ENCODE measurements at places on chromosomes 2 and 18.

DNA sequence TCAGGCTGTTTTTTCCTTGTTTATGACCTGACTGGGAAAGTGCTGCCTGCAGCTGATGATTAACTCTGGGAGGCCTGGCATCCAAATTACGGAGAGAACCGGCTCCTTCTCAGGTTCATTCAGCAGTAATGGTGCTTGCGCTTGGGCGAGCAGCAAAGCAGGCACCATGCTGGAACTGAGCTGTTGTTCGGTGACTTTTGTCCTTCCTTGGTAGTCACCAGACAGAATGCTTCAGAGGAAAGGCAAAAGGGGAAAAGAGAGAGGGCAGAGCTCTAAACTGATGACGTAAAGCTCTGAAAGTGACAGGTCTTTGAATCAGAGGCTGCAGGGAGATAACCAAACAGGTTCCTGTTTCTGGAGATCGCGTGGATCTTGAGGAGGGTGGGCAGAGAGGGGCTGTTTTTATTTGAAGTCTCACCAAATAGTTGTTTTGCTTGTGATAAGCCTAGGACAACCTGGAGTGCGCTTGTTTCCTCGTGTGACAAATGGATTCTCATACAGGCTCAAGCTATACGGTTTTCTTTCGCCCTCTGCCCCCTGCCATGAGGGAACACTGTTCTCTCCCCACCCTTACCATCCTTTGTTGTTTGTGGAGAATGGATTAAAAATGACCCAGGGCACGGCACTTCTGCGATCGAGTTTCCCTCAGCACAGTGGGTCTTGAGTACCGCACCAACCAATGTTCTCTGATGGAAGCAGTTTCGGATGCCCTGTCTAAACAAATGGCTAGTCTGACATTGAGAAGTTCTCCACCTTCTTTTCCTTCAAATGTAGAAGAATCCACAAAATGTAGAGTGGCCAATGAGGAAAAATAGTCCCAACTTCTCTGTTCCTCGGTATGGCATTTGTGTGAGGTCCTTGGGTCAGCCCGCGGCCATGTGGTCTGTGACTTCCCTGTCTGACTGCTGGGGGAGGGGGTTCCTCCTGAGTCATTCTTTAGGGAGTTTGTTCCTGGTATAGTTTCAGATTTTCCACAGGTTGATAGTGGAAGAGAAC, 1.3 kb downstream of the RASGRP3 start:
- no peak for DNase-seq

DNA sequence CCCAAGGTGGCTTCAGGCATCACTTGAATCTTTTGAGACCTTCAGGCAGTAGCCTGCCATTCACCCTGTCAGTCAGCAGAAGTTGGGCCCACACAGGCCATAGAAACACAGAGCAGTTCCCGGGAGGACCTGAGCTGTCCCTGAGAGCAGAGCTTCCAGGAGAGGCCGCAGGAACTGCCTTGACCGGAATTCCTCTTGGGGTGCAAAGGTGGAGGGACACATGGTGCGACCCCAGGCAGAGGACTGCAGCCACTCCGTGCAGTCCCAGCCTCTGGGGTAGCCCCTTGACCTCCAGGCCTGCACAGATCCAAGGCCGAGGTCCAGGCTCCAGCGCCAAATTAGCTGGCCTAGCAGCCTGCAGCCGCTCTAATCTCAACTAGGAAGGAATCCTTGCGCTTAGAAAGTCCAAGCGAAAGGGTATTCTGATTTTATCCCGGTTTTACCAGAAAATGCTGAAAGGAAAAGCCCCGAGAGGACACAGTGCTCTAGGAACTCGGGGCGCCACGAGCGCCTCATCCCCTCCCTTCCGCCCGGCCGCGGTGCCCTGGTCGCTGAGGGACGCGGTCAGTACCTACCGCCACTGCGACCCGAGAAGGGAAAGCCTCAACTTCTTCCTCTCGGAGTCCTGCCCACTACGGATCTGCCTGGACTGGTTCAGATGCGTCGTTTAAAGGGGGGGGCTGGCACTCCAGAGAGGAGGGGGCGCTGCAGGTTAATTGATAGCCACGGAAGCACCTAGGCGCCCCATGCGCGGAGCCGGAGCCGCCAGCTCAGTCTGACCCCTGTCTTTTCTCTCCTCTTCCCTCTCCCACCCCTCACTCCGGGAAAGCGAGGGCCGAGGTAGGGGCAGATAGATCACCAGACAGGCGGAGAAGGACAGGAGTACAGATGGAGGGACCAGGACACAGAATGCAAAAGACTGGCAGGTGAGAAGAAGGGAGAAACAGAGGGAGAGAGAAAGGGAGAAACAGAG, 5.4 kb downstream of the SIX2 start:
- DNase-seq = no peak

GRCh38 chr2:96119389-96119751, 3.0 kb upstream of the ADRA2B start:
- DNase-seq = peak; percentile 16

GRCh38 chr2:1713142-1713838, 31.0 kb downstream of the PXDN start:
- DNase-seq = no peak

DNA sequence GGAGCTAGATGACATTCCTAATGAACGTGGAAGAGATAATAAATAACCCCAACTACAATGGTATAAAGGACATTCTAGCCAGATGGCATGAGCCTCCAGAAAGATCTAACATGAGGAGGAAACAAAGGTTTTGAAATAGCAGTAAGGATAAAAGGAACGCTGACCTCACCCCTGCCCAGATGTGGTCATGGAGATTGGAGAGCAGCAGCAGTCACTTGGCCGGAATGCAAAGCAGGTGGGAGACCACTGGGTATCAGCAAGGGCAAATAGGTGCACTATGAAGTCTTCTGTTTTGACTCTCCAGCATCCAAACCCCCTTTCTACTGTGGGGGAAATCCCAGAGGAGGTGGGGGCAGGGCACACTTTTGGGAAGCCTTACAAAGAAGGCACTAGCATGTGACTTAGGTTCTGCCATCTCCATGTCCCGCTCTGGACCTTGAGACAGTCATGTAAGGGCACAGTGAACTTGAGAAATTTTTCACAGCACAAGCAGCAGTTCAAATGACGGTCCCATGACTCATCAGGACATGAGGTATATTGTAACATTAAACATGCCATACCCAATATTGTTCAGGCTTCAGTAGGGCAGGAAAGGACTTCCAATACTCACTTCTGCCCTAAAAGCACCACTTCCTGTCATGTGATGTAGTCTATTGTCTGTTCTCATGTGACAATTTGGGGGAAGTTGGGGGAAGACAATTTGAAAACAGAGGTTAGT, 55.2 kb downstream of the METTL4 start:
- no peak for DNase-seq

DNA sequence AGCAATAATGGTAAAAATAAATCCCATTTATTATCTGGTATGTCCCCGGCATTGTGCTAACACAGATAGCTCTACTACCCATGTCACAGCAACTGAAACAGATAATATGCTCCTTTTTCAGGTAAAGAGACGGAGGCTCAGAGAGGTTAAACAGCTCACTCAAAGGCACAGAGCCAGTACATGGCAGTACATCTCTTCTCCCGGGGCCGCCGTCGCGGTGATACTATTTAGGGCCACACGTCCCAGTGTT, 693 bp upstream of the PDK1 start:
- DNase-seq = no peak

DNA sequence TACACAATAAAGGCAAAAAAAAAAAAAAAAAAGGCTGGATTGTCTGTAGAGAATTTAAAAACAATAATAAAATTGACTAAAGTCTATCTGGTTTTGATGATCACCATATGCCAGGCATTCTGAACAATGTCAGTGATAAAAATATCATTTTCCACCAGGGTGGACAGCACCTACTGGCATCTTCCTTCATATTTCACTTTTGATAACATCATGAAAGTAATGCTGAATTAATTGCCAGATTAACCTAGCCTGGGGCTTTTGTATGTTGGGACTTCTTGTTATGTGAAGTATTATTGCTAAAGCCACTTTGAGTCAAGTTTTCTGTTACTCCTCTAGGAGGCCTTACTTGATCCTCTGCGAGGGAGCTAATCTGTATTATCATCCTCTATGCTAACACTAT, 73.8 kb upstream of the FAM98A start:
- DNase-seq = no peak

GRCh38 chr2:117257362-117257761, 557.1 kb upstream of the DDX18 start:
- DNase-seq = no peak

GRCh38 chr2:148952621-148953020, 77.6 kb downstream of the KIF5C start:
- no peak for DNase-seq

DNA sequence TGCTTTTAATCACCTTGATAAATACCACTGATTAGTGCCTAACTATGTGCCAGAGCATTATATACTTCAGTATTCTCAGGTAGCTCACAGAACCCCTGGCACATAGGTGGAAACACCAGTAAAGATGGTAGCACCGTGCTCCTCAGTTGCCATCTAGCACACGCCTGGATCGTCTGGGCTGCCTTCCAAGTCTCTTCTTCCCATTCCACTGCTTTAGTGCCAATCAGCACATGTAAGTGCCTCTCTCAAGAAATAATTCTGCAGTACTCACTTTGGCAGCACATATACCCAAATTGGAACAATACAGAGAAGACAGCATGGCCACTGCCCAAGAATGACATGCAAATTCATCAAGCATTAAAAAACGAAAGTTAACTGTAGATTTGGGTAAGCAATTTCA, 13.0 kb downstream of the POLR2D start:
- no peak for DNase-seq

GRCh38 chr2:123528996-123529707, 495.9 kb upstream of the CNTNAP5 start:
- DNase-seq = no peak

DNA sequence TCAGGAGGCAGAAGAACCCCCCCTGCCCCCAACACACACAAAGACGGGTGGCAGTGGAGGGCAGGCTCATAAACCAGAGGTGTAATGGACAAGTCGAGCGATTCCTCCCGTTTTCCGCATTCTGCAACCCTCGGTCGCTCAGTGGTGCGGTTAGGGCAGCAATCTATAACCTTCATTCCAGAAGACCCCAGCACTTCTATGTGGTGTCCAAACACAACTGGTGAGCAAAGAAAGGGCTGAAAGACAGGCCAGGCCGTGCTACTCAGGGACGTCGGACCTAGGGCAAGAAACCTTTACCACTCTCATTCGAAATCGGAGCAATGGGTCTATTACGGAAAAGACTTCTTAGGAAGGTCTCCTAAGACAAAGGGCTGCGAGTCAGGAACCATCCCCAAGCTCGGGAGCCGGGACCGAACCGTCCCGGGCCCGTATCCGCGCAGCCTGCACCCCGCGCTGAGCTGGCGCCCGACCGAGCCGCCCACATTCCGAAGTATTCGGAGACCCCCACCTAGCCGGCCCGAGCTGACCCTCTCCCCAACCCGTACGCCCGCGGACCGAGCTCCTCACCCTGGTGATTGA, 568 bp downstream of the ARL5A start:
- DNase-seq = no peak

DNA sequence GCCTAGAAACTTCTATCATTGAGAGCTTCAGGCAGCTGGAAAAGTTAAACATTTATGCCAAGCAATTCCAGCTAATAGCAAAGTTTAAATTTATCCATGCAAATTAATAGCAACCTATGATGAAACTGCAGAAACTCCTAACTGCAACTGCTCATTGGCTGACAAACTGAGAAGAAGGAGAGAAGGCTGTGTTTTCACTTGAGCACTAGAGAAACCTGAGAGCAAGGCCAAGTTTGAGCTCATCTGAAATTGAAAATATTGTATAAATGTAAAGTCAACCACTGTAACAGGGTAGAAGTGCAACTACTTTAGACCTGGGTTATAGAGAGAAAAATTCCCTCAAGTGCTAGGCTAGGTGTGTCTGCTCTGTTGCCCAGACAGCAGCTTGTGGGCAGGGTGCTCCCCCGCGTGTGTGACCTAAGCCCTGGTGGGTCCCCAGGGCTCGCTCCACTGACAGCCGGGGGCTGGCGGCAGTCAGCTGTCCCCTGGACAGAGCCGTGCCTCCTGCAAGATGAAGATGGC, 50.2 kb downstream of the CABYR start:
- DNase-seq = no peak

GRCh38 chr2:149330127-149331022, at the start of gene LYPD6:
Gene LYPD6, plus strand, starts transcription at chr2:149330587. Its CDS starts 107,122 bp downstream, at chr2:149437709.
- DNase-seq = peak; percentile 83

GRCh38 chr18:31577195-31577594, 14.5 kb upstream of the TTR start:
- DNase-seq = no peak

DNA sequence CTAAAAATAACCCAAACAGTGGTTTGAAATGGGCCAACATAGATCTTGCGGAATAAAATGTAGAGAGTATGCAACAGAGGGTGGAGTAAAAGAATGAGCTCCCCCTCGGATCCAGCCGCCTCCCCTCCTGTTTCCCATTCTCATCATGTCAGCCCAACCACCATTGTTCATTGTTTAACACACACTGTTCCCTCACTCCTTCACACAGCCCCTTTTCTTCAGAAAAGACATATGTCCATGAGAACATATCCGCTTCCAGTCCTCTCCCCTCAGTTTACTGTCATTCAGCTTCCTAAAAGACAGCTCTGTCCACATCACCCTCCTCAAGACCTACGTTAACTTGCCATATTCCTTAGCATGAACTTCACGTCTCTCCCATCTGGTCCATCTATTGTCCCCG, 62.9 kb upstream of the SERTAD2 start:
- DNase-seq = no peak

DNA sequence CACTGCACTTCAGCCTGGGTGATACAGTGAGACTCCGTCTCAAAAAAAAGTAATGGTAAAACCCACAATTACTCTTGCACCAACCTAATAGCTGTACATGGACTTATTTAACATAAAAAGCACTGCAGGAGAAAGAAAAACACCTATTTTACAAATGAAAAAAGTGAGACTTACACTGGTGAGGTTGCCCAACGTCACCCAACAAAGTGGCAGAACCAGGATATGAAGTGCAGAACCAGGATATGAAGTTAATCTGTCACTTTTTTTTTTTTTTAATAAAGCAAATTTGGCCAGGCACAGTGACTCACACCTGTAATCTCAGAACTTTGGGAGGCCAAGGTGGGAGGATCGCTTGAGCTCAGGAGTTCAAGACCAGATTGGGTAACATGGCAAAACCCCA, 13.5 kb upstream of the STK17B start:
- no peak for DNase-seq

GRCh38 chr2:94997981-94998930, 27.3 kb upstream of the MAL start:
- DNase-seq = no peak

DNA sequence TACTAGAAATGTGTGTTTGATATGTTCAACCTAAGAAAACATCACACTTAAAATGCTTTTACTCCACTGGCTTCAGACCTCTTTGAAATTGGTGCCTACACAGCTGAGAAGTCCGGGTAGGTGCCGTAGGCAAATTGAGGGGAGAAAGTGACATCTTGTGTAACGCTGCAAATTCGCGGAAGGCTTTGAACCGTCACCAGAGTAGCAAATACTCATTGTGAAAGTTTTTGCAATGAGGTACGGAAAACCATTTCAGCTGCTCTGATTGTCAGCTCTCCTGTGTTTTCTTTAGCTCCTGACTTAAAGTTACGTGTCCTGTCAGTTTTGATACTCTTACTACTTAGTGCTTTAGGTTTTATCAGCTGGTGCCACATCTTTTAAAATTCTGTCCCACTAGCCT, 224.5 kb downstream of the FAM210A start:
- no peak for DNase-seq

GRCh38 chr2:217153510-217153909, 293.6 kb upstream of the TNP1 start:
- DNase-seq = no peak

GRCh38 chr2:30074023-30074422, 72.8 kb upstream of the YPEL5 start:
- DNase-seq = no peak
